GM18507 (cell line): ENCODE measurements at places on chromosomes 16 and 17.
A peak's percentile ranks its signal among the peaks of the same experiment; 100 is the strongest.

DNA sequence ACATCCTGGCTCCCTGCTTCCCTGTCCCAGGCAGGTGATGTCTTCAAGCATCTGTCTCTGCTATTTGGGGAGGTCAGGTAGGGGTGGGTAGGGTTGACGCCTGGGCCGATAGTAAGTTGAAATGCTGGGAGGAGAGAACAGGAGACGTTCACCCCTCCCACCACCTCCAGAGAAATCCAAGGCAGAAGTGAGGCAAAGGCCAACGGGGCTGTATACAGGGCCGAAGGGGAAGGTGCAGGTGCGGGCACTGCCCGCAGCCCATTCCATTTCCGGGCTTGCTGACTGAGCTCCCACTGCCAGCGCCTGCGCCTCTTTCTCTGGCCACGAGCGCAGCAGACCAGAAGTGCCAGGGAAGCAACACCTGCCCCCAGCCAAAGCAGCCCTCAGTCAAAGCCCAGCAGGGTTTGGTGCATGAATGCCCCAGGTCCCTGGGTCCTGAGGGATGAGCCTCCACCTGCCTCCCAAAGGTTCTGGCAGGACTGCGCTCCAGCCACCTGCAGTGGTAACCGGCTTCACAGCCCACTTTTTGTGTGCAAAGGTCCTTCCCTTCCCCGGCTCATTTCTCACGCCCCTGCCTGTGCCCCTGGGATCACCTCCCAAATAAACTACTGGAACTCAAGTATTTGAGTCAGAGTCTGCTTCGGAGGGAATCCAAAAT is 127.6 kb upstream of the TNRC6C start:
- no peak for DNase-seq

DNA sequence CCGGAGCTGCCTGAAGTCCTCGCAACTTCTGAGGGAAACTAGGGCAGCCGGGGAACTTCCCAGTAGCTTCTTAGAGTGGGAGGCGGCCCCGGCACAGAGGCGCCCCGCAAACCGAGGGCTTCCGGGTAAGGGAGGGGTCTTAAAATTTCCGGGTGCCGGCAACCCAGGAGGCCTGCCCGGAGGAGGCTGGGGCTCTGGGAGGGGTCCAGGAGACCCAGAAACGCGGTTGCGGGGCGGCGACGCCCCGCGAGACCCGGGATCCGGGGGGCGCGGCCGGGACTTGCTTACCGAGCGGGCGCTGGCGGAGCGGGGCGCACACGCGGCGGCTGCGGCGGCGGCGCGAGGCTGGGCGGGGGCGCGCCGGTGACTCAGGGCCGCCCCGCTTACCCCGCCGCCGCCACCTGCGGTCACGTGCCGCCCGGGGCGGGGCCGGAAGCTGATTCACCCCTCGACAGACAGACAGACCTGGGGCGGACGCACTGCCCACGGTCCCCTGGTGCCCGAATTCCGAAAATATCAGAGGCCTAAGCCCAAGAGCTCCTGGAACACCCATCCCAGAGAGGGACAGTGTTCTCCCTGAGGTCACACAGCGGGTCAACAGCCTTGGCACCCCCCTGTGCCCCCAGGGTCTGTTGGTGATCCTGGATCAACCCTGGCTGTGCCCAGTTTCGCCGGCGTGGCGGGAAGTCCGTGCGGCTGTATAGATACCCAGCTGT is at the start of gene FAM83G:
Gene FAM83G, minus strand, starts transcription at position 344 of the 716 bp plus-strand sequence. CDS start 723 bp downstream, outside the sequence.
- DNase-seq: peak; percentile 79

- no peak for DNase-seq
Measured at GRCh38 chr17:73760439-73760758, 116.2 kb upstream of the SDK2 start.

GRCh38 chr17:36001110-36001771 is at the start of gene CCL15:
Gene CCL15 (minus strand): TSS chr17:36001553. CDS start chr17:36001492, 61 bp downstream.
- DNase-seq: no peak

- no peak for DNase-seq
Measured at GRCh38 chr17:6420173-6420641, 14.7 kb downstream of the AIPL1 start.

- no peak for DNase-seq
Measured at GRCh38 chr16:47940466-47940865, 215.3 kb downstream of the ABCC12 start.

DNA sequence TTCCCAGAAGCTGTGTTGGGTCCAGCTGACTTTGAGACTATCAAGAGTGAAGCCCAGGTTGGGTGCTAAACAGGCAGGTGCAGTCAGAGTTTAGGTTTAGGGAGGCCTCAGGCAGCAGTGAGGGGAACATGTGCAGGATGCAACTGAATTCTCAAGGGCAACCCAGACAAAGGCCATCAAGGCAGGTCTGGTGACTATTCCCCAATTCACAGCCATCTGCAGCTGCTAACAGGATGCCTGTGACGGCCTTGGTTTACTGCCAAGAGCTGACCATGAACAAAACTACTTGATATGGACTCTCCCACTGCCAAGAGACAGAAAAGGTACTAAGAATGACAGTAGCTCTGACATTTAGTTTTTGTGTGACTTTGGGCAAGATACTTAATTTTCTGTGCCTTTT is 45.2 kb upstream of the BCAR1 start:
- DNase-seq: no peak

DNA sequence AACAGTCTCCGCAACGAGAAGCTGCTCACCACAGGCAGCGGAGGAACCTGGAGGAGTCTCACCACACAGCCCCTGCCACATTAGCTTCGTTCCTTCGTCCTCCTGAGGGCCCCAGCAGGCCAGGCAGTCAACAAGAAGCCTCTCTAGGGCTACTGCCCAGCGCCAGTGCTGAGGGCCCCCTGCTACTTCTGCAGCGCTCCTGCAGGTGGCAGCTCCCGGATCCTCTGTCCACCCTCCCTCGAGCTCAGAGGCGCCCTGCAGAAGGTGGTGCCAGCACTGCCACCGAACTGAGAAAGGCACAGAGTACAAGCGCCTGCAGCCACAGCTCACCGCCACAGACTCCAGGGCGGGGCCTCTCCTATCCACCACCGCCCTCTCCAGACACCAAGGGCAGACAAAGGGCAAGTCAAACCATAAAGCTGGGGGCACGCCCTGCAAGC is 27.3 kb downstream of the KDM8 start:
- DNase-seq: no peak

DNA sequence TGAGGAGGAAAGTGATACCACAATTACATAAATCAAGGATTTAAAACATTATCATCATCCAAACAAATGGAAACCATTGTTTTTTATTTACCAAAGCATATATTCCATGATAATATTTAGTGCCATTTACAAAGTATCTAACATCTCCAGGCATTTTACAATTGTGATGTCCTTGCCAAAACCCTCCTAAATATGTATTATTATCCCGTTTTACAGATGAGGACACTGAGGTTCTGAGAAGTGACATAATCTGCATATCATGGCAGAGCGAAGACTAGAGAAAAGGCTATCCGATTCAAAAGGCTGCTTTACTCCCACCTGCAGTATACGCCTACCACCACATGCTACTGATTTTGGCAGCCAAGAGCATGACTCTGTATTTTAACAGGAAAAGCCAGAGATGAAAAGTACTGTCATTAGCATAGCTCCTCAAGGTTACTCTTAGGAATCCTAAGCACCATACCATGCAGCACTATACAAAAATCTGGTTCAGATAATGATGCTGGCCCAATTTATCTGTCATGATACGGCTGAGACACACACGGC is 301.4 kb downstream of the CA10 start:
- DNase-seq: no peak

DNA sequence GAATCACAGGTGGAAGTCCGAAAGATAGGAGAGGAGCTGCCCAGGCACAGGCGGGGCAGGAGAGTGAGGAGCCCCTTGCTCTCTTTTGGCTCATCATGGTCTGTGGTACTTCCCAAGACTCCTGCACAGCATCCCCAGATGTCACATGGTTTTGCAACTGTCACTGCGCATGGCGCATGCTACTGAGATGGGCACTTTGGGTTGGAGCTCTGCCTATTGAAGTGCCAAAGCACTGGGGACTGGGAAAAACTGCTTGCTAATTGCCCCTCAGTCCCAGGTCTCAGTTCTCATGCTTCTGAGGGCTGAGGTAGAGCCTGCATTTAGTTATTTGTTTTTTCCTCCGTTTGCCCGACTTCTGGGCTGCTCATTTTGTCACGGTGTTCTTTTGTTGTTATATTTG is 156.8 kb upstream of the CDH13 start:
- no peak for DNase-seq
